Fibroblast of lung (primary cell): ENCODE measurements at places on chromosomes 2 and 18. TPM values are rescaled to one million over a fixed set of nuclear protein-coding genes. Genes with fewer than 3 reads are reported as not detected.
A peak's percentile ranks its signal among the peaks of the same experiment; 100 is the strongest.

Gene IL36RN
- not detected in 2 replicates for total RNA-seq

DNA sequence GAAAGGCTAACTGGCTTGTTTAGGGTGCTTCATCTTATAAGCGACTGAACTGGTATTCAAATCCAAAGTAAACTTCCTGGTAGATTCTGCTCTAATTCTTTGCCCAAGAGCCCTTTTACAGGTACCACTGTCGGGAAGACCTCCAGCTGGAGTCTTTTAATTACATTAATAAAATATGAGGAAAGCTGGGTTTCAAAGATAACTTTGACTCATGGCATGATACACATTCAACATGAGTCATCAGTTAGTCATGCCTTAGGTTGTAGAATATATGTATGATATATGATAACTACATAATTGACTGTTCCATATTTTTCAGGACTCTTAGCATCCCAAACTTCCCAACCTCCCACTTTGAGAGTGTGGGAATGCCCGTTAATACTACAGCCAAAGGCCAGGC is 32.3 kb downstream of the ZCCHC2 start:
- DNase-seq: peak; percentile 31

Gene MAP3K20
- 120 and 138 TPM in 2 replicates for total RNA-seq

Gene RAX
- not detected in 2 replicates for total RNA-seq

DNA sequence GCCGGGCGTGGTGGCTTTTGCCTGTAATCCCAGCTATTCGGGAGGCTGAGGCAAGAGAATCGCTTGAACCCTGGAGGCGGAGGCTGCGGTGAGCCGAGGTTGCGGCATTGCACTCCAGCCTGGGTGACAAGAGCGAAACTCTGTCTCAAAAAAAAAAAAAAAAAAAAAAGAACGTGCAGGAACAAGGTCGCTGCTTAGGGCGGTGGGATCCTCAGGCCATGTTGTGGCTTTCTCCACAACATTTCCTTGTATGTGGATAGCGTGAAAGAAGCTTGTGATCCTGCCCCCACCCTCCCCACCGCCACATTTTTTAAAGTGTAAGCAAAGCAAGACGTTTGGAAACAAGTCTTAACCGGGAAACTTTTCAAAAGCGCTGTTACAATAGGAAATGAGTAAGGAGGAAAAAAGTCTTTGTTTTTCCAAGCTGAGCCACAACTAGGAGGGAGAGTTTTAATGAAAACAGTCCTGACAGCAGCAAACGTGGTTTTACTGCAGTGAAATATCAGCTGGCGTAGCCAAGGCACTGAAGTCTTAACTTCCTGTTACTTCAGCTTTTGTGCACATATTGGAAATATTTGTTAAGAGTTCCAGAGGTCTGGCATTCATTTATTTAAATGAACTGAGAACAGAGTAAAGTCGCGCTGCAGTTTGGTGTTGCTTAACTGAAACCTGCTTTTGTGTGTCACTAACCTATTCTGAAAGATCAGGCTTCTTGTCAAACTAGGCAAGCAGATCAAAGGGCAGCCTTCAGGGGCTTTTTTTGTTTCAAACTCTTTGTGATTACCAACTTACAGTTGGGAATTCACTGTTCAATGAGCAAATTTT is 3.8 kb downstream of the TGIF1 start:
- peak; percentile 99 for DNase-seq

DNA sequence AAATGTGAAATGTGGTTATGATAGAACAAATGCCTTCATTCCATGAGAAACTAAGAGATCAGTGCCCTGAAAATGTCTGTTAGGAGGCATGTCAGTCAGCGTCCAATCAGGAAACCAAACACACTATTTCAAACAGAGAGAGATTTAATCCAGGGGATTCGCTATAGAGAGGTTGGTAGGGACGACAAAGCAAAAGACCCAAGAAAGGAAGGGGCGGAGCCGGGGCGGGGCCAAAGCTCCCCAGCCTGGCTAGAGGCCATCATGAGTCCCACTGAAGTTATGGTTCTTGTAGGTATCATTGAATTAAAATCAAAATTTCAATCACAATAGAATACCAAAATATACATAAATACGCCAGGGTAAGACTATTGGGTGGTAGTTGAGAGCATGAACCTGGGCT is 32.9 kb upstream of the RNF149 start:
- DNase-seq: no peak

DNA sequence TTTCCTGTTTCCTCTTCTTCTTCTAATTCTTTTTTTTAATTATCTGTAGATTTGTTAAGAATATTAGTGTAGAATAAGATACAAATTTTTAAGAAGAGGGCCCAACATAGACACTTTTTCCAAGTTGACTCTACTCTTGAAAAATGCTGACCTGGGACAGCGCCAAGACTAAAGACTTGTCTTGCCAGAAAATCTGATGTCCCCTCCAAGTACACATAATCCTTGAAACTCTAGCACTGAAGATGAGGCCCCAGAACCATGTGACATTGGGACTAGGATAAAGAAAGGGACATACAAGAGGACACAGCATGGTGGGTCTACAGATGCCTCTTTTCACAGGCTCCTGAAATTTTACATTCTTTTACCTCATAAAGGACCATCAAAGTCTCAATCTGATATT is 271.6 kb upstream of the SESTD1 start:
- peak; percentile 11 for DNase-seq

DNA sequence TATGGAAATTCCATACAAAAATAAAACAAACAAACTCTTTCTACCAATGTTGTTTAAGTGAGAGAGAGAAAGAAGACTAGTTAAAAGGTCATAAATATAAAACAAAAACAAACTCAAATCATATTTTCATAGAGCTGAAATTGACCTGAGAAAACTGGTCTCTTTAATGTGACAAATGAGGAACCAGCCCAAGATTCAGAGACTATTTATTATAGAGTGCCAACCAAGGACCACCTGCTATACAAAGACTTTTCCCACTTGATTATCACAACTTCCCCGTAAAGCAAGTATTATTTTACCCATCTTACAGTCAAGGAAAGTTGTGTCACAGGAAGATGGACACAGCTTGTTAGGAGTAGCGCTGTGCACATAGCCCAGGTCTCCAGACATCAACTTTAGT is 13.3 kb downstream of the ANKRD44 start:
- no peak for DNase-seq

Gene MYO5B
- total RNA-seq: under 0.01 TPM in 2 replicates

DNA sequence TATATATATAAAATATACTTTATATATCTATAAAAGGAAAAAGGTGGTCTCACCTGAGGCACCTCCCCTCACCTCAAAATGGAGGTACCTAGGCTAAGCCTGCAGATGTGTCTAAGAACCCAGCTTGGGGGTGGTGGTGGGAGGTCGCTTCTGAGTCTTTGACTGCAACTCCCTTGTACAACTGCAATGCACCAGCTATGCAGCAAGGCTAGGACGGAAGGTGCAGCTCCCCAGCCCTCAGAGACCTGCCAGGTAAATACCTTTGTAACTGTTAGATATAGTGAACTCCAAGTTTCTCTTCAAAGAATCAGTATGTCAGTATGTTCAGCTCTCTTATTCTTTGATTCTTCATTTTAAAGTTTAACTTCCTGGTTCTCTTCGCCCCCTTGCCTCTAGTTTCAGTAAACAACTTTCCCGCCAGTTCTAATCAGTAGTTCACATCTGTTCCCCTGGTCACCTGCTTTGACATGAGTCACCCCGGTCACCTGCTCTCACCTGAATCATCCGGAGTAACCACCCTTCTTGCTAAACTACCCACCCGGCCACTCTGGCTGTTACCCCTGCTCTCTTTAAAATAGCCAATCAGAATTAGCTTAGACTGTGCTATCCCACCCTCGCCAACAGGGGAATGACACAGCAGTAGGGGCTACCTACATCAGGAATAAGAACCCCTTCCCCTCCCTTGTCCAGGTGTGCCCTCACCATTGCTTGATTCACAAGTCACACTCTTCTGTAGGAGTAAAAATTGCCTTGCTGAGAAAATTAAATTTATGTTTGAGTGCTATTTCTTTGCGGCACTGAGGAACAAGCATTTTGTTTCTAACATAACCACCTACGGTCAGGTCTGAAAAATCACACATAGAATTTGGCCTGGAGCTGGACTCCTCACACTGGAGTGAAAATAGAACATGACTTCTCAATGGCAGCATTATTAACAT is 24.7 kb upstream of the IMPA2 start:
- DNase-seq: no peak

Gene CMPK2
- 0.26 and 0.33 TPM in 2 replicates for total RNA-seq

DNA sequence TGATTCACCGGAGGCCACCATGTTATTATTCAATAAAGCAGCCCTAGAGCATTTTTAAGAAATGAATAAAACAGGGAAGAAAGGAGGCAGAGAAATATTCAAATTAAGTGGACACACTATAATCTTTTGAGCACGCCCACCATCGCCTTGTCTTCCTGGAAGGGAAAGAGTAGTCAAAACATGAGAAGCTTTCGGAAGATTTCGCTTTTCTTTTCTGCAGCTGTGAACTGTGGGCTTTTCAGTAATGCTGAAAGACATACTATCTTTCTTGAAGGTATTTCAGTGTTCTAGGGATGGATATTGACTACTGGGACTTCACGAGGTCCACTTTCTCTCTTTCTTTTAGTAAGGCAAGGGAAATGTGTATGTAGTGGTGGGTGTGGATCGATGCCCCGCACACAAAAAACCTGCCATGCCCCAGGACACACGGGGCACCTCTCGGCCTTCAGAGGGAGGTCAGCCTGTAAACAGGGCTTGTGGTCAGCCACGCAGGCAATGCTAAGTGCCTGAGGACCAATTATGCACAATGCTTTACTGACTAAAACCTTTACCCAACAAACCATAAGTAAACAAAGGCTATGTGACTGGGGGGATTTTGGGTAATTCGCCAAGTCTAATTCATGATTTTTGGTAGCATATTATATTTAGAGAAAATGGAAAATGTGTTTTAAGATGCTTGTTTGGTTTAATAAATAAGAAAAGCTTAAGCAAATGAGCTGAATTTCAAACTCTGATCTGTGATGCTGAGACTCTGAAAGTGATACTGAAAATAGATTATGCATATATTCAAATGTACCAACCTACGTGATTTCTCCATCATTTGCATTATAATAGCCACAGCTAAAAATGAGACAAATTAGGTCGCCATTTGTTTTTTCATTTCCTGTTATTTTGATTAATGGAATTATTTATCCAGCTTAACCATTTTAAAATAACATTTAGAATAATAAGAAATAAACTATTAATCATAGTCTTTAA is 130.5 kb downstream of the ZNF516 start:
- no peak for DNase-seq

DNA sequence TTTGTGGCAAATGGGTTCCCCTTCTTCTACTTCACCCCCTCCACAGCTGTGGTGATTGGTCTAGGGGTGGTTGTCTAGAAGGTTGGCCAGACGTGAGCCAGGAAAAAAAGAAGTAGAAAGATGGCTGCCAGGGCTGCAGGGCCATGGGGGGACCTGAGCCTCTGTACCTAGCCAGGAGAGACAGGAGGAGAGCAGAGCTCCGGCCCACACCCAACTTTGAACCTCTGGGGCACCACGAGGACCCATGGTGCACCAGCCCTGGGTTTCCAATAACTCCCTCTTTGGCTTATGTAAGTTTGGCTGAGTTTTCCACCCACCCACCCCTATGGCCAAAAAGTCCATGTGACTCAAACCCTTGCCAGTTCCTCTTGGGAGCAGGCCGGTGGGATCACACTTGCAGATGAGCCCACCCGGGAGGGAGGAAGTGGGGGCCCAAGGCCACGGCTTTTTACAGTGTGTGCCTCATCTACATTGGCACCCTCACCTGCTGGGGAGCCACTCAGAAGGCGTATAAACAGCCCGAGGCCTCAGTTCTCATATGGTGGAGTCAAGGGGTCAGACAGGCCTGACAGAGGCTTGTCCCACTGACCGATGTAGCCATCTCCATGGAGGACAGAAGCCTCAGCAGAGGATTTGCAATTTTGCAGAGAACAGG is 293.1 kb upstream of the HDAC4 start:
- no peak for DNase-seq

Gene MTX2
- 20.8 and 29.6 TPM in 2 replicates for total RNA-seq

Gene SLC38A11
- total RNA-seq: 0.26 and 0.50 TPM in 2 replicates

DNA sequence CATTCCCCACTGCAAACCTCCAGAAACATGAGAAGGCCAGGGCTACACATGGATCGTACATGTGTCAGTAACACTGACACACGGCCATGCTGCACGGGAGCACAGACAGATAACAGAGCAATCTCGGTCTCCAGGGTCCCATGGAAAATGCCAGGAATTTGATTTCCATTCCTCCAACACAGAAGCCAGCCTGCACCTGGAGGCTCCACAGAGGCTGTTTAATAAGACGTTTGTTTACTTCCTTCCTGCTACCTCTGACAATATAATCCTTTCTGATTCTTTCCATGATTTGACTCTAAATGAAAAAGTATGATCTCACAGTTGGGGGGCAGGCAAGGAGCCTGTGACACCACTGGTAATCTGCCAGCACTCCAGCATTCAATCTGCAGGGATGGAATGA is 210.9 kb upstream of the DDX18 start:
- DNase-seq: no peak
